Lung (tissue), 17 donors: ENCODE measurements at places on chromosomes 4 and X. TPM values are rescaled to one million over a fixed set of nuclear protein-coding genes. Genes with fewer than 3 reads are reported as not detected.

DNA sequence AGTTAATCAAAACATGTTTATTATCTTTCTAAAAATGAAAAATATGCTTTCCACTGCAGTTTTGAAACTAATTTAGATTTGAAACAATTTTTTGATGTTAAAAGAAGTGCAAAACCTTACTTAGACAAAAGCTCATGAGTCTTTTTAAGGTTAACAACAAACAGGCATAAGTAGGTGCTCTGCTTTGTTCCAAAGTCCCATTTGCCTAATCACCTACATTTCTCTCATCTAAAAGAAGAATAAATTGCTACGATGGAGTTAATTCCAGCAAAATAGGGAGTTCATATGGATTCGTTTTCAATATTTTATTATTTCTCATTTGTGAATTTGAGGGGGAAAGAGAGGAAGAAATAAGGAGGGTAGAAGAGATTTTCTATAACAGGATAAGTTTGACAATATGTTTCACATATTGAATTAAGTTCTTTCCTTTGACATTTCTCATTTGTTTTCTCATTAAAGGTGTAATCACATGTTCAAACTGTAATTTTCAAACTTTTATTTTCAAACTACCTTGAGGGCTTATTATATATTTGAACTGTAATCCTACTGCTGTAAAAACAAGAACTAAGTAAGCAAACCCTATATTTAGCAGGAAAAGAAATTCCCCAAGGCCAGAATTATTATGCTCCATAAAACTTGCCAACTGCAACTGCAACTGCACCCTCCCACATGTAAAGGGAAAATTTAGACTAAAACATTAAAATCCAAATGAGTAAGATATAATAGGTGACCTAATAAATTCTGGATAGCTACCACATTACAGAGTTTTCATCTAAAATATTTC, 9.6 kb upstream of the SLC39A8 start:
- H3K4me3 ChIP-seq = no peak overlapping the region
- no peaks in the 10 kb centered on the region for H3K4me1 ChIP-seq
- H3K27ac ChIP-seq = no peak overlapping the region
- H3K27me3 ChIP-seq = peaks cover 3% of the 10 kb centered on the region

RAB9A gene
- 21.2 TPM for total RNA-seq

GRCh38 chr4:3332498-3332897, 39.7 kb downstream of the RGS12 start:
- H3K36me3 ChIP-seq = no peaks in the 10 kb centered on the region
- H3K4me3 ChIP-seq = no peak overlapping the region
- H3K27me3 ChIP-seq = no peaks in the 10 kb centered on the region
- H3K4me1 ChIP-seq = no peaks in the 10 kb centered on the region
- DNase-seq = no peak

- DNase-seq = no peak
- no peak overlapping the region for H3K27ac ChIP-seq
- H3K36me3 ChIP-seq = peaks cover 74% of the 10 kb centered on the region
- H3K4me3 ChIP-seq = no peak overlapping the region
- H3K27me3 ChIP-seq = no peaks in the 10 kb centered on the region
- no peaks in the 10 kb centered on the region for H3K4me1 ChIP-seq
Measured at GRCh38 chrX:53194308-53194707, 30.7 kb downstream of the KDM5C start.

DNA sequence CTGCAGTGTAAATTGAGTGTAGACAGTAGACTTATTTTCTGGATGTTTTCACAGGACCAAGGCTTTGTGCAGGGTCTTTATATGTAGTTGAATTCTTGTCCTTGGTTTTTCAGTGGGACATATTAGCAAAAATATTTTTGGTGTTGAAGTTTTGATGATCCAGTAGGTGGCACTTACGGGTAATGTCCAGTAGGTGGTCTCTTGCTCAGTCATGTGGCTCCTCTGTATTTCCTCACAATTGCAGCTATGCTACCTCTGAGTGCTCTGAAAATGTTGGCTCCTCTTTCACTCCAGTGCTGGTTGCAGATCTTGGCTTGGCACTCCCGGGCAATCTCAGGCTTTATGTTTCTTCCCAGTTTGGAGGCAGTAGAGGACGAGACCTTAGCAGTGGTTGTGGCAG, 419.8 kb upstream of the AMOT start:
- no peaks in the 10 kb centered on the region for H3K4me1 ChIP-seq
- no peak overlapping the region for H3K27ac ChIP-seq
- H3K4me3 ChIP-seq = no peak overlapping the region
- DNase-seq = no peak
- no peaks in the 10 kb centered on the region for H3K36me3 ChIP-seq

DNA sequence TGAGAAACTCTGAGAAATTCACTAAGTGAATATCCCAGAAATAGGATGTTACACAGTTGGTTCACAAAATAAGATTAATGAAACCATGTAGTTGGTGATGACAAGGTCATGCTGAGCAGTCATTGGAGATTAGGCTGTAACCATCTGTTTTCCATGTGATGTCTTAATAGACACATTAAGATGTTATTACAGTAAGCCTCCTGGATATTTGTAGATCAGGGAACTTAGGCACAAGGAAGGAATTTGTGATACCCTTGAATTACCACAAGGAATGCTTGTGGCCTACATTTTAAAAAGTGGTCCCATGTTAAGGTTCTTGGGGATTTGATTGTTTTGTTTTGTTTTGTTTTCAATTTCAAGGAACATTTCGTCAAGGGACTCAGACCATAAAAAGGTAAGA, 185.6 kb upstream of the BANK1 start:
- no peaks in the 10 kb centered on the region for H3K36me3 ChIP-seq
- H3K4me3 ChIP-seq = no peak overlapping the region
- DNase-seq = no peak
- no peaks in the 10 kb centered on the region for H3K27me3 ChIP-seq

- peak; percentile 41 for DNase-seq
- H3K27ac ChIP-seq = no peak overlapping the region
- no peak overlapping the region for H3K4me3 ChIP-seq
- H3K4me1 ChIP-seq = no peaks in the 10 kb centered on the region
Measured at GRCh38 chr4:17930256-17930655, 91.3 kb downstream of the LCORL start.

DNA sequence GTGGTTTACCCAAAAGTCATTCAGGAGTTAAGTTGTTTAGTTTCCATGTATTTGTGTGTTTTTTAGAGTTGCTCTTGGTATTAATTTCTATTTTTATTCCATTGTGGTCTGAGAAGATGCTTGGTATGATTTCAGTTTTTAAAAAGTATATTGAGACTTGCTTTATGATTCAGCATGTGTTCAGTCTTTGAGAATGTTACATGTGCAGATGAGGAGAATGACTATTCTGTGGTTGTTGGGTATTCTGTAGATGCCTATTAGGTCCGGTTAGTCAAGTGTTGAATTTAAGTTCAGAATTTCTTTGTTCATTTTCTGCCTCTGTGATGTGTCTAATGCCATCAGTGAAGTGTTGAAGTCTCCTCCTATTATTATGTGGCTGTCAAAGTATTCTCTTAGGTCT, 249.4 kb downstream of the ARHGAP10 start:
- peaks cover 12% of the 10 kb centered on the region for H3K4me1 ChIP-seq
- H3K36me3 ChIP-seq = no peaks in the 10 kb centered on the region
- H3K27me3 ChIP-seq = no peaks in the 10 kb centered on the region
- H3K27ac ChIP-seq = no peak overlapping the region

DNA sequence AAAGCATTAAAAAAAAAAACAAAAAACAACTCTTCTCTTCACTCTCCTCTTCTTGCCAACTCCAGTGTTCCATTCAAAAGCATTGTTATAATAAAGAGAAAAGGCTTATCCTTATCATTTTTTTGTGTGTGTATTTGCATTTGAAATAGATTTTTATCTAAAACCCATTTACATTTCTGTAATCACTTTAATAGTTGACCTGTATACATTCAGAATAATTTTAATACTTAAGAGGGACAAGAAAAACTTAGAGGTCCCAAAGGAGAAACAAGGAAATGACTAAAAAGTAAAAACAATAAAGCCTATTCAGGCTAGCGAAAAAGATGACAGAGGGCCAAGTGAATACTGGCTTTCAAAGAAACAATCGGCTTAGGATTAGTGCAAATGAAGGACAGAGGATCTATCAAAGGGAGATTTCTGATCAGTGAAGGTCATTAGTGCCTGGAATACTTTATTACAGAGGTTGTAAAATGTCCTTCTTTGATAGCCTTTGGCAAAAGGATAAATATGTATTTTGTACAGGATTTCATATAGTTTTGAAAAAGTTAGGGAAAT, 808.3 kb downstream of the RPA4 start:
- H3K27ac ChIP-seq = no peak overlapping the region
- H3K4me1 ChIP-seq = no peaks in the 10 kb centered on the region
- no peaks in the 10 kb centered on the region for H3K36me3 ChIP-seq

DNA sequence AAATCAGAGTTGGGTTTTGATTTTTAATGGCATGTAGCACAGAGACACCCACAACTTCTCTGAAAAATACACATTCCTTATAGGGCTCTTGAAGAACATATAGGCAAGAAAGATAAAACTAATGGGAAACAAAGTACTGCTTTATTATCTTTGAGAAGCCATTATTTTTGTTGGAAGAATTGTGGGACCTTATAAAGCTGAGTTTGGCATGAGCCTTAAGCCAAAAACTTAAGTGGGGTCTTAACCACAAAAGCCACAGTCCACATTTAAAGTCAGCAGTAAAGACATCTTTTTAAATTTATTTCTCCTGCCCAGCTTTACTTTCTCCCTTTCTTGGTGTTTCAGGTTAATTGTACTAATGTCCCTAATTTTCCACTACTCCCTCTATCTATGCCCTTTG, 1297.3 kb downstream of the C4orf33 start:
- no peak overlapping the region for H3K4me3 ChIP-seq
- no peaks in the 10 kb centered on the region for H3K27me3 ChIP-seq
- no peaks in the 10 kb centered on the region for H3K36me3 ChIP-seq
- no peak for DNase-seq

- no peaks in the 10 kb centered on the region for H3K4me1 ChIP-seq
- H3K27me3 ChIP-seq = no peaks in the 10 kb centered on the region
Measured at GRCh38 chr4:165828928-165829327, 44.1 kb upstream of the TLL1 start.

DNA sequence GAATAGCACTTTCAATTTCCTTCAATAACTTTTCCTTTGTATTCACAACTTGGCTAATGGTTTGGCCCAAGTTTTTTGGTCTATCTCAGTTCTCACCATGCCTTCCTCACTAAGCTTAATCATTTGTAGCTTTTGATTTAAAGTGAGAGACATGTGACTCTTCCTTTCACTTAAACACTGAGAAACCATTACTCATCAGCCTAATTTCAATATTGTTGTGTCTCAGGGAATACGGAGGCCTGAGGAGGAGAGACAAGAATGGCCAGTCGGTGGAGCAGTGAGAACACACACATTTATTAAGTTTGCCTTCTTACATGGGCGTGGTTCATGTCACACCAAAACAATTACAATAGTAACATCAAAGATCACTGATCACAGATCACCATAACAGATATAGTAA, 56.7 kb downstream of the TSPAN5 start:
- no peaks in the 10 kb centered on the region for H3K36me3 ChIP-seq
- no peak overlapping the region for H3K27ac ChIP-seq
- no peaks in the 10 kb centered on the region for H3K4me1 ChIP-seq
- H3K4me3 ChIP-seq = no peak overlapping the region
- H3K27me3 ChIP-seq = no peaks in the 10 kb centered on the region

- no peak overlapping the region for H3K4me3 ChIP-seq
- no peaks in the 10 kb centered on the region for H3K4me1 ChIP-seq
- H3K36me3 ChIP-seq = no peaks in the 10 kb centered on the region
- DNase-seq = no peak
- no peak overlapping the region for H3K27ac ChIP-seq
- no peaks in the 10 kb centered on the region for H3K27me3 ChIP-seq
Measured at GRCh38 chrX:21056622-21057021, 317.6 kb upstream of the CNKSR2 start.

GRCh38 chr4:10623862-10624261, 60.7 kb downstream of the CLNK start:
- H3K4me3 ChIP-seq = no peak overlapping the region
- no peaks in the 10 kb centered on the region for H3K27me3 ChIP-seq
- peak; percentile 49 for DNase-seq
- no peaks in the 10 kb centered on the region for H3K36me3 ChIP-seq

- peaks cover 19% of the 10 kb centered on the region for H3K27me3 ChIP-seq
- H3K27ac ChIP-seq = no peak overlapping the region
- no peak for DNase-seq
Measured at GRCh38 chrX:13198056-13198761, 121.6 kb downstream of the ATXN3L start.

SHROOM2 gene
- 6.0 TPM for total RNA-seq

DNA sequence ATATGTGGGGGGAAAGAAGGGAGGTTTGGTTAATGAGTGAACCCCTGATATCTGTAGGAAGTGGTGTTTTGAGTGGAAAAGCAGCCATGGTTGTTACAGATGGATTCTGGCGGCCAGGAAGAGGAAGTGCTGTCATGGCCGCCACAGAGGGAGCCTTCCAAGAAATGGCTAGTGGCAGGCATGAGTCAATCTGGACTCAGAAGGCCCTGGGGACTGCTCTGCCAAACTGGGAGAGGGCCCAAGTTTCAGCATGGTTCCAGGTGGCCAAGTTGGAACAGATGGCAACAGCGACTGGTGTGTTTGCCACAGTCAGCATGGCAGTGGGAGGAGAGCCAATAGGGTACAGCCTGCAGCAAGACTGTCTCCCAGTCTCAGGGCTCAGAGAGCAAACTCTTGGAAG, 32.5 kb downstream of the ETDB start:
- no peaks in the 10 kb centered on the region for H3K36me3 ChIP-seq
- no peaks in the 10 kb centered on the region for H3K27me3 ChIP-seq
- no peak overlapping the region for H3K27ac ChIP-seq
- no peaks in the 10 kb centered on the region for H3K4me1 ChIP-seq
- no peak overlapping the region for H3K4me3 ChIP-seq

DNA sequence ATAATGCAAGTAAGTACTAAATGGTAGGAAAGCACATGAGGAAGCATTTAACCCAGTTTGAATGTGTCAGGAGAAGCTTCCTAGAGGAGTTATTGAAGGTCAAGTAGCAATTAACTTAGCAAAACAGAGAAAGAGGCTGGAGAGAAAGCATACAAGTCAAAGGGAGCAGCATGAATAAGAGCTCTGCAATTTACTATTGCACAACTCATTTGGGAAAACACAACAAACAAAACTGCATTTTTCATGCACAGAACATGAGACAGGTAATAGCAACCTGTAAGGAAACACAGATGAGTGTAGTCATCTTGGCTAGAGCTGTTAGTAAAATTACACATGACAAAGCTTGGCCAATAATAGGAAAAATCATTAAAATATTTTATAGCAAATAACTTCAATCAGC, 538.1 kb downstream of the PPP4R3C start:
- H3K36me3 ChIP-seq = no peaks in the 10 kb centered on the region
- H3K4me3 ChIP-seq = no peak overlapping the region
- H3K4me1 ChIP-seq = no peaks in the 10 kb centered on the region
